ENCODE measurements at places on chromosomes 4 and X. TPM values are rescaled to one million over a fixed set of nuclear protein-coding genes. Genes with fewer than 3 reads are reported as not detected.

GRCh38 chrX:47596256-47596655 lies 14.0 kb downstream of the TIMP1 start:
- no peak for DNase-seq

DNA sequence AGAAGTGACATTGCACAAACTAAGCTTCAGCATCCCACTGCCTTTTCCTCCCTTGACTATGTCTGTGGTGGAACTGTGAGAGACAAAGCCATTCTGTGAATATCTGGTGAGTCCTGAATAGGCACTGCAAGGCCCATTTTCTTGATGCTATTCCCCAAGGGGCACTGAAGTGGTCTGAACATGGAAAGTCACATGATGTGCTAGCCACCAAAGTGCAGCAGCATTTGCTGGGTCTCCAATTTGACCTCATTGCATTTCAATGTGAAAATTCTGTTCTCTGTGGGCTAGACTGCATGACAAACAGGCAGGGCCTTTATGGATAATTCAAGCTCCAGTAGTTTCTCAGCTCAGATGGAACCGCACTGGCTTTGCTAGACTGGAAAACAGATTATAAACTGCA lies 627.4 kb upstream of the BOD1L1 start:
- no peak for DNase-seq

GRCh38 chrX:46873746-46874145 lies 36.9 kb downstream of the RP2 start:
- no peak for DNase-seq

DNA sequence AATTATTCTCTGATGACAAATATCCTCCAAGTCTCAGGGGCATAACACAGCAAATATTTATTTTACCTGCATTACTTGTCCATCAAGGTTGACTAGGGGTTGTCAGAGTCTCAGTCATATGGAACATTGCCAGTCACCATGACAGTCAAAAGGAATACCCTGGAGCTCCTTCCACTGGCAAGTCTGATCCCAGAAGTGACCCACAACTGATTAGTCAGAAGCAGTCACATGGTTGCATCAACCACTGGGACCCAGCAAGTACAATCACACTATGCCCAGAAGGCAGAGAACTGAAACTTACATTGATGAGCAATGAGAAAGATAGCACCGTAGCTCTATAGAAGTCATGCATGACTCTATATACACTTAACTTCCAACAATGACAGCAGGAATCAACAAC lies 41.9 kb upstream of the SOD3 start:
- peak; percentile 100 for DNase-seq

- no peak for DNase-seq
Observed at GRCh38 chr4:187470061-187470460, 525.5 kb upstream of the ZFP42 start.

- no peak for DNase-seq
Observed at GRCh38 chr4:184061582-184061981, 156.1 kb downstream of the ENPP6 start.

- DNase-seq: no peak
Observed at GRCh38 chrX:7709845-7710244, 133.1 kb upstream of the VCX start.

GRCh38 chr4:89294573-89295269 lies 12.9 kb downstream of the GPRIN3 start:
- DNase-seq: no peak

GRCh38 chrX:115652221-115652620 lies 91.2 kb downstream of the PLS3 start:
- DNase-seq: no peak

- DNase-seq: no peak
Observed at GRCh38 chr4:1166509-1167243, 5.7 kb downstream of the SPON2 start.

- DNase-seq: no peak
Observed at GRCh38 chrX:19718642-19719041, 168.8 kb downstream of the SH3KBP1 start.

- DNase-seq: no peak
Observed at GRCh38 chrX:19852014-19853005, 35.1 kb downstream of the SH3KBP1 start.

DNA sequence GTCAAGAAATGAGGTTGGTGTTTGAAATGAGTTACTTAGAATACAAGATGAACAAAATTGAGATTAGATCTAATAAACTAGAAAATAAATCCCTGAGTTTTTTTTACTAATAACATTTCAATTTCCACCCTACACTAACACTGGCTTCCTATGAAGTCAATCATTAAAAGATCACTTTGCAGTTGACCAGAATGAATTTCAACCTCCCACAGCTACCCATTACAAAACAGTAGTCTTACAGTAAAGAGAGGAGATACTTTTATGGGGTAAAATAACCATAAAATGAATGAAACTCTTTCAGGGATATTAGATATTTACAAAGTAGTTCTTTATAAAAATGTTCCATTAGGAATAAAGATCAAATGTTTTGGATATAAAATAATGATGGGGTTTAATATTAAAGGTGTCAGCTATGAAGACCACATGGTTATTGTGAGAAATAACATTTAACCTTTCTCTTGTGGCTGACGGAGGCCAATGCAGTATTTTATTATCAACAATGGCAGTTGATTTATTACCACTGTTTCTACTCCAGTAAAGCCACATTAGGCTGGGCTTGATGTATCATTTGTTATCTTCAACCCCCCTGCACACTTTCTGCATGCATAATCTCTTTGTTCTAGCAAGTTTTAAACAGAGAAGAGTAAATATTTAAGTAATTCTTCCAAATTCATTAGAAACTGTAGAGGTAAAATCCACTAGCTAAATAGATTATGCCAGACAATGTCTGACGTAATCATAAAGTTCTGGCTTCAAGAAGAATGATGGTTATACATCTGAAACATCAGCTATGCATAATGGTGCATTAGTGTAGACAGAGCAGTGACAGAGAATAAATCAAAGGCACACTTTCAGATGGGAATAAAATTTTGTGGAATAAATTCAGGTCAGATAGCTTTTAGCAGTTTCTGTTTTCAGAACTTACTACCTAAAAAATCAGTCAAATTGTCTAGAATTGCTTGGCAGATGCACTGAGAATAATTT lies 516.6 kb downstream of the PCDH18 start:
- no peak for DNase-seq

DNA sequence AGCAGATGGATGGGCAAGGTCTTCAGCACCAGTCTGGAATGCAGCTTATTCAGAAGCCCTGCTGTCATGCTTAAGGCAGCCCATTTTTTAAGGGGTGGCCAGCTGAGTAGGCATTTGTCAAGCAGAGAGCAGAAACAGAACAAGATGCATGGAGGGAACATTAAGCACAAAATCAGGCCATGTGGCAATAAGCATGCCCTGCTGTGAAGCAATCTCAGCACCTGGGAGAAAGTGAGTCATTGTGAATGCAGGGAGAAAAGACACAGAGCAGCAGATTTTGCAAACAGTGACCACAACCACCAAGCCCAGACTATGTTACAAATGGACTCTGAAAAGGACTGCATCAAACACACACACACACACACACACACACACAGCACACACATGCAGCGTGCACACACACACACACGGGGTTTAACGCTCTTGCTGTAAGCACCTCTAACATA lies 94.1 kb upstream of the GALNT7 start:
- DNase-seq: peak; percentile 56

DNA sequence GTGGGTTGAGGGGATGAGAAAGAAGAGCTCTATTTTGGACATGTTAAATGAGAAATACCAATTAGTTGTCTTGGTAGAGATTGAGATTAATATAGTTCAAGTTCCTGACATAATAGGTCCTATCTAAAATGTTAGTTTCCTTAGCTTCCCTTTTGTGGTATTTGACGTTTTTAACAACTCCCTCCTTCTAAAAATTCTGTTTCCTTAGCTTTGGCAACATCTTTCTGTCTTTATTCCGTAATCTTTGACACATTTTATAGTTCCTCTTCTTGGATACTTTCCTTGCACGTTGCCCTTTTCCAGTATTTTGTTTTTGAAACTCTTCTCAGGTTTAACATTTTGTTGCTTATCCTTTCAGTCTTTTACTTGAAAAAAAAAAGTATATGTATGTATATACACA lies 36.9 kb downstream of the LAMTOR3 start:
- no peak for DNase-seq

- DNase-seq: no peak
Observed at GRCh38 chr4:173937631-173938270, 345.7 kb downstream of the FBXO8 start.

- no peak for DNase-seq
Observed at GRCh38 chr4:34628471-34628870, 1615.8 kb downstream of the ARAP2 start.

DNA sequence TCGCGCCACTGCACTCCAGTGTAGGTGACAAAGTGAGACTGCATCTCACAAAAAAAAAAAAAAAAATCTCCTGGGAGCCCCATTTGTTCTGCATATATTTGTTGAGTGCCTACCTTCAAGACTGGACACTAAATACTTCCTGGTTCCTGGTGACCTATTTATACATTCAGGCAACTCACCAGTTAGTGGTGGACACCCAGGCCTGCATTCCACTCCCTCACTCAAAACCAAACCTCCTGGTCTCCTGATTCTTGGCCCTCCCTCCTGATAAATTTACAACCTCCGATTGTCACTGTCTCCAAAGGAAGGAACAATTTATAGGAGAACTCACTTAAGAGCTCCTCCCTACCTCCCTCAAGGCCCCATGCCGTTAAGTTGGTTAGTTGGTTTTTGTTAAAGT lies 3.1 kb downstream of the SYAP1 start:
- DNase-seq: no peak

DNA sequence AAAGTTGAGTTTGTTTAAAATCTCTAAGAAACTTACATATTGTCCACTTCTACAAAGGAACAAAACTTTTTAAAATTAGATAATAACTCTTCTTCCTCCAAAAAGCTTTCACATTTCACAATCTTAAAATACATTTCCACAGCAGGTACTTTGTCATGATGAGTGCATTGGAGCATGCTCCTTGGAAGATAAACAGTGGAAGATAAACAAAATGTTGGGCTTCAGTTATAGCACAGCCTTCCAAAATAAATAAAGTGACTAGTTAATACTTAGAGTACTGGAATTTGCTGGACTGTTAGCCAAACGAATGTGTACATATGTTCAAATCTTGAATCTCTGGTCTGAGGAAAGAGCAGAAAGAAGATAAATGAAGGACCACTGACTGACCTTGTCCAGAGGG lies 54.9 kb upstream of the PDE5A start:
- DNase-seq: no peak

GRCh38 chrX:111928456-111928855 lies 52.5 kb downstream of the TRPC5OS start:
- DNase-seq: no peak

DNA sequence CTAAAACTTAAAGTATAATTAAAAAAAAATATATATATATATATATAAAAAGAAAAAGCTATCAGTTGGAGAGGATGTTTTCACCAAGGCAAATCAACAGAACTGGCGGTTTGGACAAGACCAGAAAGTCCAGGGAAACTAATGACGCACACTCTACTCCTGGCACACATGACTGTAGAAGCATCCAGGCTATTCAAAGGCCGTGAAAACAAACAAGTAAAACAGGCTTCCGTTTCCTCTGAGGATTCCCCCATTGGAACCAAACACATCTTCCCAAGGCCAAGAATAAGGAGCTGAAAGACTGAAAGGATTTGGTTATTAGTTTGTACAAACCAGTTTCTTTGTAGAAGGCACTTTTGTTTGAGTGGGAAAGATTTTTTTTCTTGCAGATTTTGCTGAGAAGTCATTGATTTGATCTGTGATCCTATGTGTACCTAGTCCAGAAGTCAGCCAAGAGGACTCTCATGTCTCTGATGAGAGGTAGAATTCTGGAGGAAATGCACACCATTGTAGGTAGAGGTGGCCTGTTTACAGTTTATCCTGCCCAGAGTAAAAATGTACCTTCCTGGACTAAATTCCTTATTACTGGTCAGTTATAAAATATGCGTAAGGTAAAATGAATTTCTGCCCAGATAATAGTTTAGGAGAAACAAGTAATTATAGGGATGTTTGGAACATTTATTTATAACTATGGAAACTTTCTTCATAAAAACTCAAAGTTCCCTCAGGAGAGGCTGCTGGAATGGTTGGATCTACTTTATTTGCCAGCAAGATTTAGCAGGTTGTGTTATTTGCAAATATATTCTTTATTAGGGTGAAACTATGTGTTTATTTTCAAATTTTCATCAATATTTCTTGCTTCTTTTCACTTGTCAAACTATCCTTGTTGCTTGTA lies 66.5 kb downstream of the DMP1 start:
- DNase-seq: no peak

Gene NDNF
- not detected for polyA plus RNA-seq

Gene TLR8
- polyA plus RNA-seq: not detected

Gene ADGRG2
- 0.07 TPM for polyA plus RNA-seq

Gene RHOXF2B
- polyA plus RNA-seq: 0.03 TPM

Gene MAGEB2
- polyA plus RNA-seq: not detected

Gene WDR17
- 0.39 TPM for polyA plus RNA-seq

Gene CCDC110
- 0.14 TPM for polyA plus RNA-seq

Gene ENOX2
- polyA plus RNA-seq: 17.8 TPM

Gene ETDA
- not detected for polyA plus RNA-seq

Gene ZBTB33
- 13.4 TPM for polyA plus RNA-seq

Gene PCDH11X
- polyA plus RNA-seq: not detected

Gene GATA1
- polyA plus RNA-seq: not detected

Gene XK
- polyA plus RNA-seq: 0.17 TPM

Gene SPANXA2
- not detected for polyA plus RNA-seq

Gene AFM
- polyA plus RNA-seq: 0.03 TPM

Gene RS1
- not detected for polyA plus RNA-seq

Gene MFAP3L
- 10.2 TPM for polyA plus RNA-seq
